ENCODE measurements at places on chromosomes 2 and 18. TPM values are rescaled to one million over a fixed set of nuclear protein-coding genes. Genes with fewer than 3 reads are reported as not detected.
A peak's percentile ranks its signal among the peaks of the same experiment; 100 is the strongest.

DNA sequence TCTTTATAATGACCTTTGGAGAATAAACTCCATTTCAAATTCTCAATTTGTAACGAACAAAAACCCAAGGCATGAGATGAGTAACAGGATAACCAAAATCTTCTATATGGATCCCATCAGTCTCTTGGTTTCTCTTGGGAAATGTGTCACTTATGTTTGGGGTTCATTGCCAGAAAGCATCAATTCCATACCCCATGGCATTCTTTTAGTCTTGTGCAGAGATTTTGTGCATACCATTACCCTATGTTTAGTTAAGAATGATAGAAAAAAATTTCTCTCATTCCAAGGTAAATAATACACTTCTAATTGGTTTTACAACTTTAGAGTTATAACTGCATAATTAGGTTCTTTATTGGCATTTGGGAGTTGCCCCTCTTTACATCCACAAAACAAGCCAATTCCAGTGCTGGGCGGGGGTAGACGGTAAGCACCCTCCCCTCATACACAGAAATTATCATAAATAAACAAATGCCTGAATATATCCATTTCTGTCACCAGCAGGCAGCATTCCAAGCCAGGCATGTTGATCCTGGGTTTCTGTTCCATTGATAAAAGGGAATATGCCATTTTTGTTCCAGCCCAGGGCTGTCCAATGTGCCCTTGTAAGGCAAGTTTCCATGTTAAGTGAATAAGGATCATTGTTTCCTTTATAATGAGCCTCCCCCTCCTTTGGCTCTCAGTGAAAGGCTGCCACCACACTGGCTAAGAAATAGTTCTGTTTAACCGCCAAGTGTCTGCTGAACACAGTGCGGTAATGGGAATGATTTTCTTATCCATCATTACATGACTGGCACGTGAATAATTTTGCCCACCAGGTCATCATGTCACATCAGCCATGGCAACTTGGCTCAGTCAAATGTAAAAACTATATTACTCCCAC is 680.1 kb upstream of the ZEB2 start:
- no peaks in the 10 kb centered on the region for H3K27me3 ChIP-seq
- no peaks in the 10 kb centered on the region for H3K36me3 ChIP-seq
- no peak for DNase-seq
- no peak overlapping the region for H3K27ac ChIP-seq
- H3K4me1 ChIP-seq = peaks cover 9% of the 10 kb centered on the region
- H3K4me3 ChIP-seq = no peak overlapping the region

DNA sequence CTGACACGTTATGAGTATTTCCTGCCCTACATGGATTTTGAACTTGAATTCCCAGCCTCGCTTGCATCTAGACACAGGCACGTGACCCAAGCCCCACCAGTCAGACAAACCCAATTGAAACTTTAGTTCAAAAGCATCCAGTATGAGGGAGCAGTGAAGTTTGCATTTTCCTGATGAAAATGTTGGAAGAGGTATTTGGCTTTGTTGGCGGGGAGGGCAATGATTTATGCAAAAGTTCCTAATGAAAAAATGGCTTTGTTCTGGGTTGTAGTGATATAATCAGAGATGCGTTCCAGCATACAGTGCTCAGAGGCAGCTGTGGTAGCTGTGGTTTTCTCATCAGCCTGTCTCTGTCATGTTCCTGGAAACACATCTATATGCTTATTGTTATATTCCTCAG is 36.8 kb upstream of the CPS1 start:
- H3K27me3 ChIP-seq = peaks cover 10% of the 10 kb centered on the region

DNA sequence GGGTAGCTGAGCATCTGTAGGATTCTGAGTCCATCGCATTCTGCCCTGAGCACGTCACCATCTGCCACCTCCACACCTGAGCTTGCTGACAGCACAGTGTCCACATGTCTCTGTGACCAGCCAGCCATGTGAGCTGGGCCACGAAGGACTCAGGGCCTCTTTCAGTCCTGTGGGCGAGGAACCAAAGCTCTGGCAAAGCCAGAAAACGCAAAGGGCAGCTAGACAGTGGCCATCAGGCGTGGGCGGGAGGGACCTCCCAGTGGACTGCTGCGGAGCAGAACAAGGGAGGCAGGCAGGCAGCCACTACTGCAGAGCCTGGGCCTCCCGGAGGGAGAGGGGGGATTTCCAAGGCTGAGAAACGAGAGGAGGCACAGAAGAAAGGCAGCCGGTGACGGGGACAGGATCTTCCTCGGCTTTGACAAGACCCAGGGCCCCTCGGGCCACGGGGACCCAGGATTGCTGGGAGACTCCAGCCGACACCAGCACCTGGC is 274.6 kb upstream of the SALL3 start:
- no peaks in the 10 kb centered on the region for H3K36me3 ChIP-seq
- H3K4me1 ChIP-seq = no peaks in the 10 kb centered on the region
- no peak for DNase-seq
- no peak overlapping the region for H3K27ac ChIP-seq
- peaks cover 2% of the 10 kb centered on the region for H3K27me3 ChIP-seq

- H3K4me3 ChIP-seq = no peak overlapping the region
- no peak overlapping the region for H3K27ac ChIP-seq
- peaks cover 9% of the 10 kb centered on the region for H3K27me3 ChIP-seq
- no peaks in the 10 kb centered on the region for H3K36me3 ChIP-seq
Measured at GRCh38 chr2:84022810-84023431, 436.2 kb downstream of the SUCLG1 start.

DNA sequence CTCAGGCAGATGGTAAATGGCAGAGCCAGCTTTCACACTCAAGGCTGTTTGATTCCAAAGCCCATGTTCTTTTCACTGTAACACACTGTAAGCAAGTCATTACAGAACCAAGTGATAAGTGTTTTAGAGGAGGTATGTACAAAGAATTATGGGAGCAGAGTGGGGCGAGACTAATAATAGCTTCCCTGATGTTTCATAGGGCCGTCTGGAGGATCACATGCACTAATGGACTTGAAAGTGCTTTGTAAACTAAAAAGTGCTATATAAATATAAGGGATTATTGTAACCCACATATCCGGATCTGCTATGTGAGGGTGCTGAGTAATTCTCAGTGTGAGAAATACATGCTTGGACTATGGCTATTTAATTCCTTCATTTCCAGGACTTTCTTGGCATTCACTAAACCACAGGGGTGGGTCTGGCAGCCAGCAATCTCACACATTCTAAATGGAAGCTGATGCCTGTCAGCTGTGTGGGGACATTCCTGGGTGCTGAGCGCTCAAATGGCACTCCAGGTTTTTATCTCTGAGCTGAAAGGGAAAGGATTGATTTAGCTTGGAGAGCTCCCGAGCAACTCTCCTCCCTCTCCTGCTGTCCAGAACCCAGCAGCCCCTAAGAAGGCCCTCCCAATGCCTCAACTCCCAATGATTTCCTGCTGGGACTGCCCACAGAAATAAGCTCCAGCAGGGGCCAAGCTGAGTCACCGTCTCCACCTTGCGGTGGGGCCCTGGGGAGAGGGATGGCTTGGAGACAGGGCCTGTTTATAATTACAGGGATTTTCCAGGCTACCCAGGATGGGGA is 222.8 kb downstream of the SOX11 start:
- peak overlapping the region; percentile 83 for H3K27ac ChIP-seq
- DNase-seq = no peak
- H3K4me3 ChIP-seq = peak overlapping the region; percentile 23
- no peaks in the 10 kb centered on the region for H3K27me3 ChIP-seq
- peaks cover 21% of the 10 kb centered on the region for H3K4me1 ChIP-seq
- no peaks in the 10 kb centered on the region for H3K36me3 ChIP-seq

DNA sequence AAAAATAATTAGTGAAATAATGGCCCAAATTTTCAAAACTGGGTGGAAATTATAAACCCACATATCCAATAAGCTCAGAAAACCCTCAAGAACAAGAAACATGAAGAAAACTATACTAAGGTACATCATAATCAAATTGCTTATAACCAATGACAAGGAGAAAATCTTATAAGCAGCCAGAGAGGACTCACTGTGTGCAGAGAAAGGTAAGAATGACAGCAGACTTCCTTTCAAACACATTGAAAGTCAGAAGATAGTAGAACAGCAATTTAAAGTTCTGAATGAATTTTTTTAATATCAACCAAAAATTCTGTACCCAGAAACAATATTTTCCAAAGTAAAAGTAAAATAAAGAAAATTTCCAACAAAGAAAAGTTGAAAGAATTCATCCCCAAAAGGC is 197.7 kb upstream of the RAB12 start:
- H3K27me3 ChIP-seq = peaks cover 1% of the 10 kb centered on the region
- peaks cover 40% of the 10 kb centered on the region for H3K36me3 ChIP-seq
- H3K27ac ChIP-seq = no peak overlapping the region
- DNase-seq = no peak
- no peak overlapping the region for H3K4me3 ChIP-seq
- peaks cover 2% of the 10 kb centered on the region for H3K4me1 ChIP-seq

DNA sequence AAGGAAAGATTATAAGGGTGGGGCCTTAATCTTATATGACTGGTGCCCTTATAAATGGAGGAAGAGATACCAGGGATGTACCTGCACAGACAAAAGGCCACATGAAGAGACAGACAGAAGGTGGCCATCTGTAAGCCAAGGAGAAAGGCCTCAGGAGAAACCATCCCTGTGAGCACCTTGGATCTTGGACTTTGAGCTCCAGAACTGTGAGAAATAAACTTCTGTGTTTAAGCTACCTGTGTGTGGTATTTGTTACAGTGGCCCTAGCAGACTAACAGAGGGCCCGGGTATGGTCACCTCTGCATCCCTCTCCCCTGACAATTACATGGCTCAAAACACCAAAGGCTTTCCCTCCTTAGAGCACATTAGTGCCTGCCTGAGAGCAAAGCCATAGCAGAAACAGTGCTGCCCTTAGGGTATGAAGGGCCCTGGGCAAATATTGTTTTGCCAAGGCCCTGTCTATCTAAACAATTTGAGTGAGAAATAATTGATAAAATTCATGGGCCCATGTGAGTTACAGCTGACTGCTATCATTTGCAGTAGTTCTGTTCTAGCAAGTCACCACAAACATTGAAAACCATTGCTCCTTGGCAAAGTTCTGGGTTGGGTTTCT is 109.3 kb upstream of the MYCN start:
- no peak for DNase-seq
- H3K36me3 ChIP-seq = no peaks in the 10 kb centered on the region
- no peaks in the 10 kb centered on the region for H3K4me1 ChIP-seq
- H3K27ac ChIP-seq = no peak overlapping the region

GRCh38 chr18:47930931-47931717 is 665 bp upstream of the SMAD2 start:
- H3K36me3 ChIP-seq = no peaks in the 10 kb centered on the region
- peak overlapping the region; percentile 63 for H3K4me3 ChIP-seq
- peaks cover 7% of the 10 kb centered on the region for H3K27me3 ChIP-seq
- H3K4me1 ChIP-seq = peaks cover 37% of the 10 kb centered on the region
- H3K27ac ChIP-seq = peak overlapping the region; percentile 60

- no peak for DNase-seq
- H3K4me3 ChIP-seq = no peak overlapping the region
- no peaks in the 10 kb centered on the region for H3K4me1 ChIP-seq
- H3K27ac ChIP-seq = no peak overlapping the region
- peaks cover 3% of the 10 kb centered on the region for H3K27me3 ChIP-seq
Measured at GRCh38 chr2:222194669-222195068, 104.1 kb downstream of the PAX3 start.

DNA sequence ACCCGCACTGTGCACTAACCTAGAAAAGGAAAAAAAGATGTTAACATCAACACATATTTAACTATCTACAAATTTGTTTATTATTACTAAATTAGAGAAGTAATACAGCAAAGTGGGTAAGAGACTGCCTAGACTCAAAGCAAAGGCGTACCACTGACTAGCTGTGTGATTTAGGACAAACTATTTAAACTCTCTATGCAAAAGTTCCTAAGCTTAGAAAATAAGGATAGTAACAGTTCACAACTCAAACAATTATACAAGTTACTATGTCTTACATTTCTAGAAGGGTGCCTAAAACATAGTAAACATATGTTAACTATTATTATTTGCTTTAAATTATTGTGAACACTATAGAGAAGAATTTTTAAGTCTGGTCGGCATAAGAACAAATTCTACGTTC is 119.4 kb downstream of the RTTN start:
- H3K27me3 ChIP-seq = no peaks in the 10 kb centered on the region
- peaks cover 8% of the 10 kb centered on the region for H3K4me1 ChIP-seq
- peaks cover 2% of the 10 kb centered on the region for H3K36me3 ChIP-seq
- H3K27ac ChIP-seq = no peak overlapping the region
- H3K4me3 ChIP-seq = no peak overlapping the region
- no peak for DNase-seq

- peak overlapping the region; percentile 88 for H3K27ac ChIP-seq
- no peaks in the 10 kb centered on the region for H3K27me3 ChIP-seq
- DNase-seq = no peak
- H3K4me1 ChIP-seq = peaks cover 64% of the 10 kb centered on the region
Measured at GRCh38 chr18:7749510-7749981, 182.4 kb downstream of the PTPRM start.

GRCh38 chr2:43460611-43461365 is 135.1 kb downstream of the THADA start:
- no peaks in the 10 kb centered on the region for H3K27me3 ChIP-seq
- DNase-seq = no peak
- H3K27ac ChIP-seq = peak overlapping the region; percentile 69
- H3K36me3 ChIP-seq = peaks cover 5% of the 10 kb centered on the region

GRCh38 chr18:75592527-75592926 is 165.0 kb upstream of the SMIM21 start:
- H3K27me3 ChIP-seq = no peaks in the 10 kb centered on the region
- no peak for DNase-seq
- H3K27ac ChIP-seq = no peak overlapping the region
- H3K4me3 ChIP-seq = no peak overlapping the region
- H3K36me3 ChIP-seq = peaks cover 3% of the 10 kb centered on the region
- no peaks in the 10 kb centered on the region for H3K4me1 ChIP-seq

GRCh38 chr2:26652361-26653041 is 11.3 kb upstream of the CIB4 start:
- H3K27me3 ChIP-seq = peaks cover 16% of the 10 kb centered on the region
- H3K27ac ChIP-seq = no peak overlapping the region
- H3K4me1 ChIP-seq = peaks cover 8% of the 10 kb centered on the region
- DNase-seq = peak; percentile 50
- no peaks in the 10 kb centered on the region for H3K36me3 ChIP-seq

DNA sequence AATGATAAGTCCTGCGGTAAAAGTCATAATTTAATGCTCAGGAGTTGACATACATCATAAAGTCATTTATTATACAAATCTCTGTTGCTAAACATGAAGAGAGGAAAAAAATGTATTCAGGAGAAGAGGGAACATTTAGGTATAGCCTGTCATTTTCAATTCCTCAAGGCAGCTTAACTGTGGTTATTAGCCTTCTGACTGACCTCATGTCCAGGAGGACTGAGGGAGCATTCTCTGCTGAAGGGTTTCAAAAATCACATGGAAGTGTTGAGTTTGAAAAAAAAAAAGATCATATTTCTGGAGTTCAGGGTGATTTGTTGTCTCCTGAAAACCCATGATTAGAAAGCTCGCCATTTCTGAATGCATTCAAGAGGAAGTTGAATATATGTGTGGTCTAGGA is 1371.1 kb upstream of the LRRTM1 start:
- peaks cover 1% of the 10 kb centered on the region for H3K27me3 ChIP-seq
- no peaks in the 10 kb centered on the region for H3K4me1 ChIP-seq
- H3K36me3 ChIP-seq = no peaks in the 10 kb centered on the region
- DNase-seq = no peak
- no peak overlapping the region for H3K4me3 ChIP-seq

TXNDC2 gene
- total RNA-seq = 0.28 TPM

PLCL1 gene
- total RNA-seq = 0.50 TPM

UGT1A10 gene
- total RNA-seq = not detected
